GM12891 (cell line): ENCODE measurements at places on chromosomes 5 and 9.
A peak's percentile ranks its signal among the peaks of the same experiment; 100 is the strongest.

DNA sequence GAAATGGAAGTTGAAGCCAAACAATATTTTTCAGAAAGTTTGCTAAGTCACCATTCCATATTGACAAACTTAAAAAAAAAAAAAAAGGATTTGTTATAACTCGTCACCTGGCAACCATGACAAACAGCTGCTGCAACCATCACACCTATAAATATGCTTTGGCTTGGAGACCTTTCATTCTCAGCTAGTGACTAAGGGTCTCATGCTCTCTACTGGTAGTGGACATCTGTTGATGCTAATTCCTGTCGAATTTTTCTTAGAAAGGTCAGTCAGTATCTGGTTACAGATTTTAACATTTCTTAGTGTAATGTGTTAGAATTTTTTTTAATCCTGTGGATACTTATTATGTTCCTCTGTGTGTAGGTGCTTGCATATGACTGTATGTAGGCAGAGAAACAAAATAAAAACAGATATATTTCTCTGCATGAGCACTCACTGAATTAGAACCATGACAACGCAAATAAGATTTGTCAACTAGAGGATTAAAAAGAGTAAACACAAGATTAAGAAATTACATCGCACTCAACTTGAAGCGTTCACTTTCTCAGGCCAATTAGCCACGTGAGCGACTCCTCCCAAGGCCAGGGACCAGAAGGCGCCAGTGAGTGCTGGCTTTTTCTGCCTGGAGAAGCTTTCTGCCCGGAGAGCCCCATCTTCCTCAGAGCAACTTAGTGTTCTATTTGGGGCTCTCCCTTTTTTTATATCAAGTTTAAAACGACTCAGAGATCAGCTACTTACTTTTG is 27.0 kb upstream of the ZNF622 start:
- no peak for DNase-seq

GRCh38 chr9:95584176-95584575 is 67.4 kb upstream of the PTCH1 start:
- DNase-seq = no peak

DNA sequence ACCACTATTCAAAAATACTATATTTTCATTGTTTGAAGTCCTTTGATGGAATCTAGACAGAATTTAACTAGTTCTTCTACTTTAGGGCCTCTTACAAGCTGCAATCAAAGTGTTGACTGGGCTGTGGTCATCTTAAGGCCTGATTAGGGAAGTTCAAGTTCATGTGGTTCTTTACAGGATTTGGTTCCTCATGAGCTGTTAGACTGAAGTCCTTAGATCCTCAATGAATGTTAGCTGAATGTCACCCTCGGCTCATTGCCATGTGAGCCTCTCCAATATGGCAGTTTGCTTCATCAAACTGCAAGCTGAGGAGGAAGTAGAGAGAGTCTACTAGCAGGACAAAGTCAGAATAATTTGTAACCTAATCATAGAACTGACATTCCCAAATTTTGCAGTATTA is 135.1 kb downstream of the CSNK1G3 start:
- DNase-seq = no peak

DNA sequence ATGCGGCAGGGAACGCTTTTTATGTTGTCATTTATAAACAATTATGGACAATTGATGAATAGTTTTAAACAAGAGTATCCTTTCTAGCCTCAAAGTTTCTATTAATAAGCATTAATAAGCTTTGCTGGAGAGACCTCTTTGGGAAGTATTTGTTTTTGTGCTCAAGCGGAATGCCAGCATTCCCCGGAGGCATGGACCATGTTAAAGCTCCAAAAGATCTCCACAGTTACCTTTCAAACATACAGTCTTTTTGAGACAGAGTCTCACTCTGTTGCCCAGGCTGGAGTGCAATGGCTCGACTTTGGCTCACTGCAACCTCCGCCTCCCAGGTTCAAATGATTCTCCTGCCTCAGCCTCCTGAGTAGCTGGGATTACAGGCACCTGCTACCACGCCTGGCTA is 9.6 kb downstream of the MSANTD3 start:
- no peak for DNase-seq

- no peak for DNase-seq
These were observed 802 bp downstream of the ITGA2 start for GRCh38 chr5:52989781-52990527.

- peak; percentile 6 for DNase-seq
These were observed 100.9 kb downstream of the SMARCA2 start for GRCh38 chr9:2116073-2116472.

- no peak for DNase-seq
These were observed 1182.3 kb downstream of the EFNA5 start for GRCh38 chr5:106488407-106488806.
